ENCODE measurements at places on chromosomes 16 and 17.

GRCh38 chr17:7627250-7628121 is at the start of gene SAT2:
SAT2 (minus strand) TSS chr17:7627821; CDS start chr17:7627635, 186 bp downstream.
- DNase-seq, result peak; percentile 85

DNA sequence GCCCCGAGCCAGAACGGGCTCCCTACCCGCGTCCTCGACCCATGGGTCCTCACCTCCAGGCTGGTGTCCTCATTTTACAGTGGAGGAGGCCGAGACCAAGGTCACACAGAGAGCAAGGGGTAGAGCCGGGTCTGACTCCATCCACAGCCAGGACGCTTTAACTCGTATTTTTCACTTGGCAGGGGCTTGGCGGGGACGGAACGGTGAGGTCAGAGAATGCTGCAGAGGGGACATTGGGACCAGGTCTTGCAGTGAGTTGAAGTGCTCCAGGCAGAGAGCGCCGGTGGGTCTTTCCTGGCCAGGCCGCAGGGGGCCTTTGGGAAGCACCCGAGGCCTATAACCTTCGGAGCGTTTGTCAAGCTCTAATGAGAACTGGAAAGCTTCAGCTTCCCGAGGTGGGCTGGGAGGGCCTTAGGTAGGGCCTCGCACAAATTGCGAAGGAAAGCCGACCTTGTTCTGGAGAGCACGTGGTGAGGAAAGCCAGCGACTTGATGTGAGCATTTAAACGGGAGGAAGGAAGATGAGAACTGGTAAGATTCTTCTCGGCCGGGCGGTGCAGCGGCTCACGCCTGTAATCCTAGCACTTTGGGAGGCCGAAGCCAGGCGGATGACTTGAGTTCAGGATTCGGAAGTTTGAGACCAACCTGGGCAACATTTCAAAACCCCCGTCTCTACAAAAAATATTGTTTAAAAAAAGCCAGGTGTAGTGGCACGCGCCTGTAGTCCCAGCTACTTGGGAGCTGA is 908 bp upstream of the CLUH start:
- no peak for DNase-seq

DNA sequence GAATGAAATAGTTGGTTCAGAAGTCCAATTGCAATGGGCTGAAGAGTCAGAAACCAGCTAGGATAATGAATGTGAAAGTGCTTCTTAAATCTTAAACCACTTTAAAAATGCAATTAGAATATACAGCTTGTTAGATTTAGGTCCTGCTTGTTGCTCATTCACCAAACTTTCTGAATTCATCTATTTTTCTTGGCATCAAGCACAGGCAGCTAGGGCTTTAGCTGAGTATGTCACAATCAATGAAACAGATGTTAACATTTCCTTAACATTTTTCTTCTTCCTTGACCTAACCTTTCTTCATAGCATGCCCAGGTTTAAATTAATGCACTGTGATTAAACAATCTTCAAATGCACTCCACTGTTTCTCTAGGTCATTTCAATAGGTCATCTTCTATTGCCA is 14.4 kb downstream of the KIF2B start:
- DNase-seq, result no peak

DNA sequence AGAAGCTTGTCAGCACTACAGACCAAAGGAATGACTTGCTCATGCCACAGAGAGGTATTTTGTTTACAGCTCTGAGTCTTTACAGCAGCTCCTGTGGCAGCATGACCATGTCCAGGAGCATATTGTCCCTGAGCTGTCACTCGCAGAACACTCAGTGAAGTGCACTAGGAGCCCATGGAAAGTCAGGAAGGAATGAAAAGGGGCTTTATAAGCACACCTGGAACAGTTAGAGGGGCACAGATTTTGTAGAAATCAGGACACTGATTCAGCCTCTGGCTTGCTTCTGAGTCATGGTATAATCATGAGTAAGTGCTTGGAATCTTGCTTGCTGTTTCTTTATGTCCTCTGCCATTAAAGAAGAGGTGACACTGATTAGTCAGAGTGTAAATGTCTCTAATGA is 41.0 kb downstream of the TADA2A start:
- no peak for DNase-seq

DNA sequence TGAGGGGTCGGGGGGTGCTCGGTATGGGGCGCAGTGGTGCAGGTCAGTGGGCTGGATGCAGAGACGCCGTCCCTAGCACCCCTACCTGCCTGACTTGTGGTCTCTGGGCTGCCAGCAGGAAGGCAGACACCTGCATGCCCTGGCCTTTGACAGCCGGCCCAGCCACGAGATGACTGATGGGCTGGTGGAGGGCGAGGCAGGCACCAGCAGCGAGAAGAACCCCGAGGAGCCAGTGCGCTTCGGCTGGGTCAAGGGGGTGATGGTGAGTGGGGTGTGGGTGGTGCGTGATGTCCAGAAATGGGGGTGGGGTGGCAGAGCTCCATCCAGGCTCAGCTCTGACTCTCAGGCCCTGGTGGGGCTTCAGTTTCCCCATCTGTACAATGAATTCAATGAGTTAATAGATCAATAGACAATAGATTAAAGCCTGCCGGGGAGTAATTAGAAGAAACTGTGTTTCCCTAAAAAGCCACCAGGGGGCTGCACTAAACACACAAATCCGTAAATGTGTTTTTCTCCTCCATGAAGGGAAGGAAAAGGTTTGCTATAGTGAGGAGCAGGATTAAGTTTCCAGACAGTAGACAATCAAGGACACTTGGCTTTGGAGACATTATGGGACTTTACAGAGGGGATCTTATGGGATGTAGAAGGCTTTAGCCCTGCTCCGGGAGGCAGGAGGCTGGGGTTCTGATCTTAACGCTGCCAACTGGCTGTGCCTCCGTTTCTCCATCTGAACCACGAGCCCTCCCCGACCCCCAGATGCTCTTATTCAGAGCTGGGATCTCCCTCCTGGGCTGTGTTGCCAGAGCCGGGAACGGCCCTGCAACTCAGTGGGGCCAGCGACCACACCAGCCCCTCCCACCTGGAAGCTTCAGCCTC is 2.2 kb downstream of the SLC12A3 start:
- no peak for DNase-seq

DNA sequence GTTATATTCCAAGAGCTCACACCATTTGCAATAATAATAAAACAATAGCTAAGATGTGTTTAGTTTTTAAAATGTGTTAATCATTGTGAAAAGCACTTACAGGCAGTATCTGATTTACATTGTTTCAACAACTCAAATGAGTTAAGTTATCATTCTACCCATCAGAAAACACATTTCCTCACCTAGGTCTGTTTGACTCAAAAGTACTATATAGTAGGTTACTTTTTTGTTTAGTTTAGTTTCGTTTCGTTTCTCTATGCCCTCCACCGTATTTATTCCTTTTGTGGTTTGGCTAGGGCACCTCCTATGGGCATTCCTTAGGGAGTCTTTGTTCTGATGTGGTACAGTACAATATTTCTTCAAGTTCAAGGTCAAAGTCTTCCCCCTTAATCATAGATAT is 201.6 kb downstream of the PRKCB start:
- no peak for DNase-seq

GRCh38 chr16:81409016-81409556 is 35.5 kb upstream of the CMIP start:
- DNase-seq, result no peak
